HTR-8/SVneo (cell line): ENCODE measurements at places on chromosomes 2 and 18.
A peak's percentile ranks its signal among the peaks of the same experiment; 100 is the strongest.

- DNase-seq, result peak; percentile 24
Observed at GRCh38 chr18:10892786-10893185, 256.6 kb downstream of the PIEZO2 start.

GRCh38 chr2:144659731-144660275 is 139.9 kb upstream of the ZEB2 start:
- DNase-seq, result peak; percentile 10

GRCh38 chr2:2232167-2232566 is 98.9 kb downstream of the MYT1L start:
- DNase-seq, result no peak

GRCh38 chr2:126932966-126933710 is 34.4 kb downstream of the TEX51 start:
- no peak for DNase-seq

GRCh38 chr2:224354632-224355211 is 47.2 kb downstream of the FAM124B start:
- DNase-seq, result no peak

GRCh38 chr2:214450118-214450894 is 39.5 kb downstream of the VWC2L start:
- no peak for DNase-seq

DNA sequence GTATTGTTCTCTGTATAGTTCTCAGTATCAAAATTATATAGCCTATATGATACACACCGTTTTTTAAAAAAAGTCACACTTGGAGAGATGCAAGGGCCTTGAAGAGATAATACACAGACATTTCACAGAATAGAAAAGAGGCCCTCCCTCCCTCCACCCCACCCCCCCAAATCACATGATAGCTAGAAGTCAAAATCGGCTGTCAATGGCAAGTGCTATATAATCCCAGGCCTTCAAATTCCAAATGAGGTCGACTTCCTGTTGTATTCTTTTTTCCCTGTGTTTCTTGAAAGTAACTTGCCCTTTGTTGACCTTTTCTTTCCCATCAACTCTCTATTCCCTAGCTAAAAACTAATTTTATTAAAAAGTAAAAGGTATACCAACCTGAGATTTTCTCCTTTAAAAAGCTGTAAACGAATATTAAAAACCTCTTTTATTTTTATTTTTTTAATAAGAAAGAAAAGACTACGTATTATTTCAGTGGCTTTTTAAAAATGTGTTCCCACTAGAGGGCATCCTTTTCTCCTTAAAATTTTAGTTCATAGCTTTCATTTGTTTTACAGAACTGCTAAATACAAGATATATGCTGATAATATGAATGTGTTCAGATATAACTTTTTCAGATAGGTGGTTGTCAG is 46.6 kb downstream of the KCMF1 start:
- DNase-seq, result no peak

- no peak for DNase-seq
Observed at GRCh38 chr2:64085936-64086335, 58.3 kb downstream of the PELI1 start.

DNA sequence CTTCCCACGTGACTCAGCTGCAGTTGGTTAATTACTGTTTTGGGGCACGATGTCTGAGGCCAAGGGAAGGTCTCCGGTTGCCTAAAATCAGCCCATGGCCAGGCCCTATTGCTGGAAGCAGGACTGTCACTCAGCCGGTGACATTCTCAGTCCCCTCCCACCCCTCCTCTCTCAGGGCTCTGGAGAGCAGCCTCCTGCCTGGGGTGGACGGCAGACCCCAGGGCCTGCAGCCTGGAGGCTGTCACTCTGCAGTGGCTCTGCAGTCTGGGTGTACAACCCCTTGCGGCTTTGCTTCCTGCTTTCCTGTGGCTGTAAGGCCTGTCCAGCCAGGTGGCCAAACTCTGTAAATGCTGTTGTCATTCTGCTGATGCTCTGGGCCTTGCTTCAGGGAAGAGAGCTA is 32.8 kb downstream of the ZBTB7C start:
- no peak for DNase-seq

GRCh38 chr18:68467329-68467728 is 247.6 kb downstream of the TMX3 start:
- no peak for DNase-seq

GRCh38 chr18:10116574-10116973 is 202.8 kb downstream of the VAPA start:
- DNase-seq, result no peak

DNA sequence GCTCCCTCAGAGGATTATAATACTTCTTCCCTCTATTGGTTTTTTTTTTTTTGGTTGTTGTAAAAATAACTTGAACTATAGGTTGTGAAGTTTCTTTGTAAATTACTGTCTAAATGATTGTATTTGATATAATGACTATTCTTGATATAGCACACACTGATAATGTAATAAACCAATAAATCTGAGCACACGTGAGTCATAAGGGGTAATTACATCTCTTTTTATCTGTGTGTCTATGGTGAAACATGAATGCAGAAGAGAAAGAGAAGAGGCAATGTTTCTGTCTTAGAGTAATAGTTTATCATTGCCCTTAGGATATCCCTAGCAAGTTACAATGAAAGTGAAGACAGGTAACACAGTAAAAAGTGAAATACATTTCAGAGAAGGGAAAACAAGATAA is 64.1 kb upstream of the RAPGEF4 start:
- no peak for DNase-seq

DNA sequence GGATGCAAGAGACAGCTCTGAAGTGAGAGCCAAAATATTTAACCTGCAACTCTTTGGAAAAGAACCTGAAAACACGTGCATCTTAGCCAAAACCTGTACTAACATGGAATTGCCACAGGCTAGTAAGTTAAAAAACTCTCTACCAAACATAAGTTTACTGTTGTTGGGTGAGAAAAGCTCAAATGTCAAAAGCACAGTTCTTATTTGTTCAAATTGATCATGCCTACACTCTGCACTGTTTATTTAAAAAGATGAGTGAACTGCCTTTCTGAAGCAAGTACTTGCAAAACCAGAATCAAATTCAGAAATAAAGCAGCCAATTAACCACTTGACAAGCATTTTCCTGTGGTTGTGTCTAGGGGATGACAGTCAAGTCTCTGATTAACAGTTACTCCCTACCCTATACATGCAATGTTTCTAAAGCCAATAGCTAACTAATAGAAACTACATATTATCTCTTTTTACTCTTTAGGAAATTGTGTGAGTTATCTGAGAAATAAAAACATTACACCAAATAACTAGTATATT is 5.6 kb downstream of the IKZF2 start:
- DNase-seq, result no peak

GRCh38 chr2:45353879-45354278 is 257.2 kb downstream of the SRBD1 start:
- DNase-seq, result peak; percentile 69

DNA sequence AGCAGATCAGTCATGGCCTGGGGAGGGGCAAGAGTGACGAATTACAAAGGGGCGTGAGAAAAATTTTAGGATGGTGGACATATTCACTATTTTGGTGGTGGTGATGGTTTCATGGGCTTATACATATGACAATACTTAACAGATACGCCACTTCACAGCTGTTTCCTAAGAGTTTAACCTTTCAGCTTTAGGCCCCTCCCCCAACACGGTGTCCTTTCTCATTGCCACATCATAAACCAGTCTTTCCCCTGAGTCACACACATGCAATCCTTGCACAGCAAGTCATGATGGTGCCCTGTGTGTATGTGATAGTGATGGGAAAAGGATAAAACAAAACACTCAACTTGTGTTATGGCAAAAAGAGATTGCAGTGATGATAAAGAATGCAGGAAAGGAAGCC is 47.6 kb upstream of the IL1R1 start:
- DNase-seq, result no peak

GRCh38 chr2:6071519-6071918 is 379.3 kb downstream of the SOX11 start:
- no peak for DNase-seq

GRCh38 chr2:31513553-31513952 is 67.2 kb downstream of the SRD5A2 start:
- DNase-seq, result no peak

DNA sequence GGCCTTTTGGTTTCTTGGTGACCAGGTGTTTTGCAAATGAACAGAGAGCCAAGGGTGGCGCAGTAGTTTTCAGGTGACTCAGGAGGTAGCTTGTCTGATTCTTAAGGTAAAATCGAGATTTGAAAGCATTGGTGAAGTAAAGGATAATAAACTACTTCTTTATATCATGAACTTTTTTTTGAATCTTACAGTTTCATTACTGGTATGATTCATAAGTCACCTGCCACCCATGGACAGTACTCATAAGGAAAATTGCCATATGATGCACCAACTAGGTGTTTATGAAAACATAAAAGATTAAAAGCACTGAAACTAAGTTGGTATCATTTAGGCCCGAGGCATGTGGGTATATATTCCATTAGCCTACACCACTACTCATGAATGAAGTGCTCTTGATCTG is 84.1 kb upstream of the MGAT5 start:
- no peak for DNase-seq

GRCh38 chr2:112173646-112174319 is 35.6 kb downstream of the FBLN7 start:
- DNase-seq, result no peak

- DNase-seq, result no peak
Observed at GRCh38 chr18:21369146-21369545, 127.1 kb downstream of the GREB1L start.

DNA sequence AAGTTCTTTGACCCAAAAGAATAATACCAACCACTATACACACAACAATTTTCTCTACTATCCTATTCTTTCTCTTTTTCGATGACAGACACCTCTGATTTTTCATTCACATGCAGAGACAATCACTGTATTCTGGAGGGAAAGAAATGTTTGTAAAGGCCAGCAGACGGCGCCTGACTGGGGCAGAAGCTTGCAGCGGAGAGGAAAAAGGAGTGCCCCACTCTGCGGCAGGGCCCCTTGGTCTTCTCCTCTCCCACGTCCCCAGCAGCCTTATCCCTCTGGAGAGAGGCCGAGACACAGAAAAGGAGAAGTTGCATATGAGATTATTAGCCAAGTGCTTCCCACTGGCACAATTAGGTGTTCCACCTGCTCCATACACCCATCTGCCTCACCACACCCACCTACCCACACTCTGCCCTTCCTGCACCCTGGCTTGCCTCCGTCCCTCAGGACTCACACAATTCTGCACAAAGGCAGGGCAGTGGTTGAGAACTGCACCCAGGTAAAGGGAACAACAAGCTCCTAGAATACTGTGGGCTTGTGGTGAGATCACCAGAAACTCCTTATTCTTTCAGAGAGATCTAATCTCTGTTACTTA is 687.3 kb downstream of the NRXN1 start:
- DNase-seq, result no peak

DNA sequence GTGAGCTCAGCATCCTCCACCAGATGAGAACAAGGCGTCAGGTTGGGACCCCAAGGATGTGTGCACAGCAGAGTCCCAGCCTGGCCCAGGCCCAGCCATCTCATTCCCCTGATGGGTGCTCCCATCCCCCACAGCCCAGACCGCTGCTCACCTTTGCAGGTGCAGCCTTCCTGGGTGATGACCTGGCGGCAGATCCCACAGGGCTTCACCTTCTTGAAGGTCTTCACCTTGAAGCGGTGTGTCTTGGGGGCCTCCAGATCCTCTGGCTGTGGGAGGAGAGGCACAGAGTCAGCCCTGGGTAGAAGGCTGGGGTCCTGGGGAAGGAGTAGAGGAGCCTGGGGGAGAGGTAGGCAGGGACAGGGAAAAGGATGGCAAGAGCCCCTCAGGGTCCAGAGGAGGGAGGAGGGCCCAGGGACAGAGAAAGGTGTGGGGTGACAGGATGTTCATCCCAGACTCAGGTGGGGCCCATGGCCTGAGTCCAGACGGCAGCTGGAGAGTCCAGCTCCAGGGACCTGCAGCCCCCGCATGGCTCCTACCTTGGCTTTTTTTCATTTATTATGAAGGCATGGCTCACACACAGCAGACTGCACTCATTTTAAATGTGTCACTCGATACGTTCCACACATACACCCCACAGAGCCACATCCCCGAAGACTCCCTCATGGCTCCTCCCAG is 11.9 kb downstream of the TNS1 start:
- DNase-seq, result no peak

- DNase-seq, result no peak
Observed at GRCh38 chr2:157460897-157461296, 17.0 kb upstream of the CYTIP start.

DNA sequence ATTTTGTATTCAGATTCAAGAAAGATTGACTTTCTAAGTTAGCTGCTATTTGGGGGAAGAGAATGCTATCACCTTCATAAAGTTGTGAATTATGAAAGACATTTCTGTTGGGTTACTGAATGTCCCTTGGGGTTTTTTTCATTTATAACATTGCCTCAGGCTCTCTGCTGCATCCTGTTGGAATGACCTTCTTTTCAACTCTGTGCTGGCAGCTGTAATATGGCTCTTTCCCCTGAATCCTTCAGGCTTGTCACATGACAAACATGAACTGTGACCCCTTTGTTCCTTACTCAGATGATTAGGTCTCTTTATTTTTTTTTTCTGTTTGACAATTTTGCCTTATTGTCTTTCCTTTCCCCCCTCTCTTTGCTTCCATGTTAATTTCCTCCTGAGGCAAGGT is 159.8 kb downstream of the TAF4B start:
- DNase-seq, result peak; percentile 11

DNA sequence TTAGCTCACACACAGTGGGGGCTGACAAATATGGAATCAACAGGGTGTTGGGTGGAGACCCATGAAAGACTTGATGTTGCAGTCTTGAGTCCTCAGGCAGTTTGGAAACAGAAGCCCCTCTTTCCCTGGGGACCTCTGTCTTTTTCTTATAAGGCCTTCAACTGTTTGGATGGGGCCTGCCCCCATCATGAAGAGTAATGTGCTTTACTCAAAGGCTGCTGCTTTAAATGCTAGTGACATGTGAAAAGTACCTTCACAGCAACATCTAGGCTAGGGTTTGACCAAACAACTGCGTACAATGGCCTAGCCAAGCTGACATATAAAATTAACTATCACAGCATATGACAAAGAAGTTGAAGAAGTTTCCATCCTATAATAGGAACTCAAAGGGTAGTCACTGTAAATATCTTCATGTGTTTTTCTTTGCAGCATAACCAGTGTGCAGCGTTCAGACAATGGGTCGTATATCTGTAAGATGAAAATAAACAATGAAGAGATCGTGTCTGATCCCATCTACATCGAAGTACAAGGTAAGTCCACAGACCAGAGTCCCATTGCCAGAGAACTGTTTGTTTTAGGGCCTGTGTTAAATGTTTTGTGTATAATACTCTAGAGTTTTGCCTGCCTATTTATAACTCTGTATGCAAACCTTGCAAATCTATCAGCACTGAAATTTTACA is 46.3 kb downstream of the MERTK start:
- no peak for DNase-seq

GRCh38 chr18:49376046-49376445 is 84.4 kb downstream of the DYM start:
- DNase-seq, result no peak
